ENCODE measurements at places on chromosomes 16 and 17. TPM values are rescaled to one million over a fixed set of nuclear protein-coding genes. Genes with fewer than 3 reads are reported as not detected.

GRCh38 chr17:70368011-70368410, 198.7 kb downstream of the KCNJ2 start:
- H3K27me3 ChIP-seq = peaks cover 10% of the 10 kb centered on the region
- H3K36me3 ChIP-seq = no peaks in the 10 kb centered on the region
- H3K4me3 ChIP-seq = no peak overlapping the region
- no peak overlapping the region for H3K27ac ChIP-seq

GRCh38 chr16:67825119-67825518, 17.0 kb upstream of the THAP11 start:
- DNase-seq = no peak
- no peaks in the 10 kb centered on the region for H3K4me1 ChIP-seq

- no peak for DNase-seq
- H3K36me3 ChIP-seq = no peaks in the 10 kb centered on the region
- no peak overlapping the region for H3K27ac ChIP-seq
- H3K27me3 ChIP-seq = no peaks in the 10 kb centered on the region
- H3K4me1 ChIP-seq = no peaks in the 10 kb centered on the region
These were observed 1024.8 kb upstream of the EEF2KMT start for GRCh38 chr16:6122401-6122800.

DNA sequence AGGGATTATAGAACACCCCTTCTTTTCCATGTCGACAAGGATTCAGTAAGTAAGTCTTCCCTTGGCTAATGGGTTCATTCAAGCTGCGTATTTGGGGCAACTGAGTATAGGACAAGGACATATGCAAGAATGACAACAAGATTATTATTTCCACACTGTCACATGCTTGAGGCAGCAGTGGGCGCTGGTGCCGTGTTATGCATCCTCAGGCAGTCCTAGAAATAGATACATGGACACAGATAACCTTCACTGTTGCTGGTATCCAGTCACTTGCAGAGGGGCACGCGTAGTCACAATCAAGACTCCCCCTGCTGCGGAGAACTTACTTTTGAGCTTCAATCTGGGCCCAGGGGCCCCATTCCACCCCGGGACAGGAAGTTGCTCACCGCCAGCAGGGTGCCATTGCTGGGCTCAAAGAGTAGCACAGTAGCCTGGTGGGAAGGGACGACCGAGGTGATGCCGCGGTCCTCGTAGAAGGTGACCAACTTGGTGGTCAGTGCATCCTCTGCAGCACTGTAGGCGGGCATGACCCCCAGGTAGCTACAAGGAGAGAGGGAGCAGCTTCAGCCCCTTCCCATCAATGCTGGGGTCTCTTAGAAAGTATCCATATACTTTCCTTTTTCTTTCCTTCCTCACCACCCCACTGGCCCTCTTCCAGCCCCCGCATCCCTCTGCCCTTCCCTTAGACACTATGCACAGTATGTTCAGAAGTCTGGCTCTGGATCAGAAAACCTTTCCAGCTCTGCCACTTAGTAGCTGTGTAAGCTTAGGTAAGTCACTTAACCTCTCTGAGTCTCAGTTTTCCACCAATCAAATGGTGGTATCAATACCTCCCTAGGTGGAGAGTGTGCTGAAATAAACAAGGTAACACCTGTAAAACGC, 804 bp downstream of the CRYM start:
- H3K4me1 ChIP-seq = no peaks in the 10 kb centered on the region
- no peaks in the 10 kb centered on the region for H3K36me3 ChIP-seq
- no peak overlapping the region for H3K27ac ChIP-seq
- H3K4me3 ChIP-seq = no peak overlapping the region

Gene TMC8
- total RNA-seq = 123 TPM

Gene KRTAP4-1
- not detected for total RNA-seq

DNA sequence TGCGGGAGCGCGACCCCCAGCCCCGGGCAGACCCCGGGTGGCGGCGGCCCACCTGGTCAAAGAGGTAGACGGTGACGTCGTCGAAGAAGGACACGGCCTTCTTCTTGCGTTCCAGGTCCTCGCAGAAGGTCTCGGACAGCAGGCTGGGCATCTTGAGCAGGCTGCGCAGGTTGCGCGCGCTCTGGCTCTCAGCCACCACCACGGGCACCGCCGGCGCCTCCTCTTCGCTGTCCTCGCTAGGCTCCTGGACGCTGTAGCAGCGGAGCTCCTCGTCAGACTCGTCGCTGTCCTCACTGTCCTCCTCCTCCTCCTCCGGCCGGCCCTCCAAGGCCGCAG, 45.2 kb upstream of the PVALEF start:
- no peak overlapping the region for H3K4me3 ChIP-seq
- no peak for DNase-seq
- no peaks in the 10 kb centered on the region for H3K27me3 ChIP-seq
- no peak overlapping the region for H3K27ac ChIP-seq

Gene NTHL1
- 26.1 TPM for total RNA-seq

Gene ABCC3
- not detected for total RNA-seq

DNA sequence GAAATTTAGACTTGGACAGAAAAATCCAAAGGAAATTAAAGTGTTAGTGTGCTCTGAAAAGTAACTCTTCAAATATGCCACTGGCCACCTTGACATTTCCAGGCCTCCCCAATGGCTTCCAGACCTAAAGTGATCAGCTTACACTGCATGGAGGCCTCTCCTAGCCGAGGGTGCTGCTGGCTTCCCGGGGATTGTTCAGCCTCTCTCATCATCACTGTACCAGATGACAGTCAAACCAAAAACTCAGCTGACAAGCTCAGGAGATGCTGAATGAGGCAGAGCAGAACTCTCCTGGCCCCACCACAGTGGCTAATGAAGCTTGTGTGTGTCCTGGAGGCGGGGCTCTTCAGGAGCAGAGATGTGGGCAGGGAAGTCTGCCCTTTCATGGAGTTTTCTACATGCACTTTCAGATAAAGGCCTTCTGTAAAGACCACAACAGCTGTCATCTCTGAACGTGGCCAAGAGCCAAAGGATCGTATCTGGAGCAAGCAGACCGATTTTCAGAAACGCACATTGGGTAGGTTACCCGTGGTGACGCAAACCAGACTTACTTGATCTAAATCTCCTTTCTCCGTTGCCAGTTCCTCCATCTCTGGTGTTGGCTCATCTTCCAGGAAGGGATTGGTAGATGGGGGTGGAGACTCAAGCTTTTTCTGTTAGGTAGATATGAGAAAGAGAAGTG, 113.3 kb downstream of the VPS53 start:
- peaks cover 21% of the 10 kb centered on the region for H3K36me3 ChIP-seq
- H3K27me3 ChIP-seq = no peaks in the 10 kb centered on the region
- peaks cover 2% of the 10 kb centered on the region for H3K4me1 ChIP-seq

GRCh38 chr16:67664871-67665270, 1.7 kb downstream of the ENKD1 start:
- H3K27me3 ChIP-seq = no peaks in the 10 kb centered on the region
- no peak overlapping the region for H3K4me3 ChIP-seq
- no peak overlapping the region for H3K27ac ChIP-seq
- DNase-seq = no peak
- peaks cover 9% of the 10 kb centered on the region for H3K36me3 ChIP-seq

DNA sequence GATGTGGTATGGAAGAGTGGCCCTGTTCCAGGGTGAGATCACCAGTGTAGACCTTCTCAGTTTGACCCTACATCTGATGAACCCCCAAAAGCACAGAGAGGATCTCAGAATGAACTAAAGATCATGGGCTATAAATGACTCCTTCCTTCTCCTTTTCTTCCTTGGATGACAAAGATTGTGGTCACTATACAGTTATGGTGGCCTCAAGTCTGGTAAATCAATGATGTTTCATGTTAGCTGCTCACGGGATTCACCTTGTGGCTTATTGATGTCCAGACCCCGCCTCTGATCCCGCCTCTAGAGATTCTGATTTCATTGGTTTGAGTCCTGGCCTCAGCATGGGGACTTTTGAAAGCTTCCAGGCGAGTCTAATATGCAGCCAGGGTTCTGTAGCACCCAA, 112.2 kb downstream of the PITPNC1 start:
- no peaks in the 10 kb centered on the region for H3K27me3 ChIP-seq
- DNase-seq = peak; percentile 42
- H3K4me1 ChIP-seq = peaks cover 75% of the 10 kb centered on the region
- peak overlapping the region; percentile 51 for H3K27ac ChIP-seq
- no peak overlapping the region for H3K4me3 ChIP-seq

- peaks cover 58% of the 10 kb centered on the region for H3K4me1 ChIP-seq
- DNase-seq = peak; percentile 48
- peak overlapping the region; percentile 95 for H3K4me3 ChIP-seq
- H3K27me3 ChIP-seq = no peaks in the 10 kb centered on the region
- H3K27ac ChIP-seq = peak overlapping the region; percentile 85
These were observed 2.9 kb downstream of the ABCC1 start for GRCh38 chr16:15952265-15952711.

- no peaks in the 10 kb centered on the region for H3K27me3 ChIP-seq
- no peak overlapping the region for H3K4me3 ChIP-seq
- H3K4me1 ChIP-seq = no peaks in the 10 kb centered on the region
- peaks cover 24% of the 10 kb centered on the region for H3K36me3 ChIP-seq
- DNase-seq = no peak
These were observed 160.6 kb downstream of the CYB561 start for GRCh38 chr17:63285551-63285950.

Gene CLDN9
- total RNA-seq = not detected

Gene KRT40
- total RNA-seq = not detected

GRCh38 chr16:88465387-88465983, 12.4 kb downstream of the ZFPM1 start:
- no peak overlapping the region for H3K4me3 ChIP-seq
- H3K27me3 ChIP-seq = no peaks in the 10 kb centered on the region
- DNase-seq = no peak
- H3K36me3 ChIP-seq = no peaks in the 10 kb centered on the region
- H3K27ac ChIP-seq = no peak overlapping the region
- H3K4me1 ChIP-seq = peaks cover 59% of the 10 kb centered on the region

DNA sequence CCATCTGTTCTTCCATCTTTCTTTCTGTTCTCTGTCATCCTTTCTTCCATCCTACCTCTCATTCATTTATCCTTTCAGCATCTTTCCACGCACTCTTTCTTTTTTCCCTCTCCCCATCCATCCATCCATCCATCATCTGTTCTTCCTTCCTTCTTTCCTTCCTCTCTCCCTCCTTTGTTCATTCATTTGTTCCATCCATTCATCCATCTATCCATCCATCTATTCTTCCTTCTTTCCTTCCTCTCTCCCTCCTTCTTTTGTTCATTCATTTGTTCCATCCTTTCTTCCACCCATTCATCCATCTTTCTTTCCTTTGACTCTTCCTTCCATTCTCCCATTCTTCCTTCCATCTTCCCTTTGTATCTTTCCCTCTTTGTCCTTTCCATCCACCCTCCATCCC, 39.2 kb downstream of the ARHGAP23 start:
- H3K27me3 ChIP-seq = no peaks in the 10 kb centered on the region
- DNase-seq = no peak
- H3K27ac ChIP-seq = no peak overlapping the region
- H3K4me1 ChIP-seq = no peaks in the 10 kb centered on the region
- H3K4me3 ChIP-seq = no peak overlapping the region

DNA sequence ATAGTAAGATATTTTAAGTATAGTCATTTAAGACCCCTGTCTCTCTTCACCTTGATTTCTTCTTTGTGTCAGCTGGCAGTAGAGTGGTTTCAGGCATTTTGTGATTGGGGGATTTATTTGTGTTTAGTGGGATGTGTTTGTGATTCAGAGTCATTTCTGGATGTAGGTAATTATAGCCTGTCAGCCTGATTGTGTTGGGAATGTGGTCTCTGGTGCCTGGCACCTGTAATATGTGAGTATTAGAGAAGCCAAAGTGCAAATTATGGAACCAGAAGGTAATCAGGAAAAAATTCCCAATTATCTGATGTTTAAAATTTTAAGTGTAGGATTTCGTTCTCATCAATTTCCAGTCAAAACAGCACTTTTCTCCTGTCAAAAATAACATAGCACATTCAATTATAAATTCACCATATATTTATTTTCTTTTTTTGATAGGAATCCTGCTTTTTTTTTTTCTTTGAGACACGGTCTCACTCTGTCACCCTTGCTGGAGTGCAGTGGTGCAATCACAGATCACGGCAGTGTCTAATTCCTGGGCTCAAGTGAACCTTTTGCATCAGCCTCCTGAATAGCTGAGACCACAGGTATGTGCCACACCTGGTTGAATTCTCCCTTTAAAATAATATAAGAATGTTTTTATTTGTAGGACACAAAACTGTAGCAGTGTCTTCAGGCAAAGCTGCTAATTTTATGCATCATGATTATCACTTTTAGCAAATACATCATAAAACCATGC, 42.7 kb downstream of the ATF7IP2 start:
- H3K27ac ChIP-seq = no peak overlapping the region
- H3K27me3 ChIP-seq = no peaks in the 10 kb centered on the region
- no peak for DNase-seq
- H3K4me3 ChIP-seq = no peak overlapping the region

Gene TEX19
- not detected for total RNA-seq

Gene CCL1
- total RNA-seq = not detected

DNA sequence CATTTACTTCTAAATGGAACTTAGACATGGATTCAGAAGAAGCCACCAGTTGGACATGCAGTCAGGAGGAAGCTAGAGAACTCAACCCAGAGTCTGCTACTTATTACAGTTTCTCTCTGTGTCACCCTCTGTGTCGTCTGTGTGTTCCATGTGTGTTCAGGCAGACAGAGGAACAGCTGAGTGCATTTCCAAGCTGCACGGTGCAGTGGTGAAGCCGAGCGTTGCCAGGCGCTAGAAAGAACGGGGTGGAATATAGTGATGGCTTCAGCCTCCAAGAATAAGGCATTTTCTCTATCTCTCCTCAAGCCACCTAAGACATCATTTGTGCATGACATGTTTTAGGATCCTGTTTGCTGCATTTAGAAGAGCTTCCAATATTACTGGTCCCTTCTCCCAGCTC, 101.1 kb upstream of the CCL2 start:
- H3K27ac ChIP-seq = no peak overlapping the region
- H3K27me3 ChIP-seq = peaks cover 45% of the 10 kb centered on the region
- no peaks in the 10 kb centered on the region for H3K36me3 ChIP-seq
- H3K4me3 ChIP-seq = no peak overlapping the region

Gene ARL5C
- total RNA-seq = not detected

DNA sequence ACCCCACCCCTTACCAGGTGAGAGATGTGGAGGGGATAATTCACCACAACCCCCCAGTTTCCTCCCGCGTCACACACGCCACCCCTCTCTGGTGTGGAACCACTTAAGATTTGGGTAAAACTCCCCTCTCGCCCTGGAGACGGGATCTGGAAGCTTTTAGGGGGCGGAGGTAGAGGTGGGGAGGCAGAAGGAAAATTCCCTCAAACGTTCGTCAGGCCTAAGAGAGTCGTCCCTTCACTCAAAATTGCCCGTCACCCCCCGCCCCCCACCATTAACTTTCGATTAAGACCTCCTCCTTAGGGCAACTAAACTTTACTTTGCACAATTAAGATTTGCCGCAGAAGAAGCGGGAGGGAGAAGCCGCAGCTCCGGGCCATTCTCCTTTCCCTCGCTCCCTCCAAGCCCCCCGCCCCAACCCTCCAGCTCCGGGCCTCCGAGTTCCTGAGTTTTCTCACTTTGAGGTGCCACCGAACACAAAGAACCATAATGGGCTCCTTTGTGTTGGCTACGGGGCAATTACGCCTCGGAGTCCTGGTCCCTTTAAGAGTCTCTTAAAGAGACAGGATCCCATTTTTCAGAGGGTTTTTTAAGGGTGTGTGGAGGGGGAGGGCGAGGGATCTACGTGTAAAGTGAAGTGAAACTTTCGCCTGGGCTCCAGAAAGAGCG, 985 bp upstream of the FZD2 start:
- H3K27ac ChIP-seq = no peak overlapping the region
- peaks cover 18% of the 10 kb centered on the region for H3K4me1 ChIP-seq
- no peaks in the 10 kb centered on the region for H3K36me3 ChIP-seq
- H3K4me3 ChIP-seq = peak overlapping the region; percentile 66

- H3K27me3 ChIP-seq = peaks cover 2% of the 10 kb centered on the region
- H3K4me3 ChIP-seq = no peak overlapping the region
- DNase-seq = no peak
- H3K27ac ChIP-seq = no peak overlapping the region
- H3K36me3 ChIP-seq = no peaks in the 10 kb centered on the region
These were observed 148.2 kb downstream of the IRX5 start for GRCh38 chr16:55078699-55079410.
